ENCODE measurements at places on chromosomes 7 and 10. TPM values are rescaled to one million over a fixed set of nuclear protein-coding genes. Genes with fewer than 3 reads are reported as not detected.

SPDYE16 gene
- total RNA-seq = not detected

SPDYE1 gene
- total RNA-seq = not detected

SUN3 gene
- total RNA-seq = not detected

SCART1 gene
- 0.47 TPM for total RNA-seq

SLC39A12 gene
- 2.2 TPM for total RNA-seq

- no peak for DNase-seq
Observed at GRCh38 chr10:123136221-123136805, 543 bp downstream of the HMX3 start.

DNA sequence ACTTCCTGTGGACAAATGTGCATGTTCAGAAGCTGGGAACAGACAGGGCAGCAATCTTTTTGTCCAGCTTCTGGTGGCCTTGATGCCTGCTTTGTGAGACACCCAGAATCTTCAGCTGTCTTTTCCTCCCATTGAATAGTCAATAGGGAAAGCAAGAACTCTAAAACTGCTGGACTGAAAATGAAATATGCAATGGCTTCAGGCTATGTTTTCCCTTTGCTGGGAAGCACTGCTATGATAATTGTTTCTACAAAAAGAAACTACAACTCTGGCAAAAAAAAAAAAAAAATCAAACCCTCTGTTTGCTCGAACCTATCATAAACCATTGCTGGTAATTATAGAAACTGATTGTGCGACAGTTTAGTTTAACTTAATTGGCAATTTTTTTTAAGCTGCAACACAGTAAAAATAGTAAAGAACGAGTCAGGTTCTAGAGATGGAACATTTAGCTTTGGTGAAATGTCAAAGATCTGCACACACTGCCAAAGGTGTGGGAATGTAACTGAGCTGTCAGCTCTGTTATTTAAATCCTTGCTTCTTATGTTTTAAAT is 79.1 kb upstream of the NEUROD6 start:
- DNase-seq = no peak

DNA sequence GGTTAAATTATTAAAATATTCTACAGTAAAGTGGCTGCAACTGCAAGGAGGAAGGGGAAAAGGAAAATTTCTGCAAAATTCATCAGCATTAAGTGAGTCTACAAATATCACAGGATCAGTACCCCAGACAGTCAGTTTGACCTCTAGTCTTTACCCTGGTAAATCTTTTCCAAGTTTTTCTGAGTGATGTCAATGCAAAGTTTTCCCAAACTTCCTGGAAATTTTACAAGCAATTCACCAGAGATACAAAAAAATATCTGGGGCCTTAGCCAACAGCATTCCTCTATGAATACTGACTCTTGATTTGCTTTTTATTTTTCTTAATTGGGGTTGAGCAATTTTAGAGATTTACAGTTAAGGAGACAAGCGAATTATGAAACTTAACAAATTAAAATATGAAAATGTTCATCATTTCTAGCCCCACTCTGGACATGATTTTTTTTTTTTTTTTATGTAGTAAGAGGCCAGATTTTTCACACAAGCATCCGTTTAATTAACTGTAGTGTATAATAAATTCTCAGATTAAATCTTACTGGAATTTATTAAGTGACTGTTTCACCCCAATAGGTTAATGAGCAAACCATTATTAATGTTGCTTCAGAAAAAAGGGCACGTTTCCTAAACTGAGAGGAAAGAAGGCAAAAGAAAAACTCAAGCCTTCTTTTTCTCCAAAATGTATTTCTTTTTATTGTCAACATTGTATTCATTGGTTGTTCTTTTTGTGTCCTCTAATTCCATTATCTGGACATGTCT is 539.5 kb upstream of the FZD8 start:
- DNase-seq = no peak

- no peak for DNase-seq
Observed at GRCh38 chr7:67006965-67007364, 10.3 kb downstream of the TYW1 start.

- DNase-seq = no peak
Observed at GRCh38 chr7:155228459-155228845, 69.2 kb upstream of the INSIG1 start.

- no peak for DNase-seq
Observed at GRCh38 chr7:67764289-67764688, 767.7 kb downstream of the TYW1 start.

DNA sequence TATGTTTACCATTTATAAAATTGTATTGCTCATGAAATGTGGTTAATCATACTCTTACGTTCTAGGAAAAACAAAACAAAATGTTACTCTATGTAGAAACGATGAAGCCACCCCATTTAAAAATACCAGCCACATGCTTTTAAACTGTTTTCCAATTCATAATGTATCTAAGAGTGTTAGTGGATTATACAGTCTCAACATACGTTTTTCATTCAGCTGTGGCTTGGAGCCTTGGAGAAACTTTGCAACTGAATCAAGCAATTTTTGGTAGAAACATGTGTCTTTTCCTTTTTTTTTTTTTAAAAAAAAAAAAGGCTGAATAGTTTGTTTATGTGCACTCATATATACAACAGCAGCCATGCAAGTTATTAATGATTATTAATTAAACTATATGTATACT is 378.0 kb upstream of the SEMA3D start:
- DNase-seq = no peak

- DNase-seq = no peak
Observed at GRCh38 chr7:85222522-85222921, 35.7 kb upstream of the SEMA3D start.

DNA sequence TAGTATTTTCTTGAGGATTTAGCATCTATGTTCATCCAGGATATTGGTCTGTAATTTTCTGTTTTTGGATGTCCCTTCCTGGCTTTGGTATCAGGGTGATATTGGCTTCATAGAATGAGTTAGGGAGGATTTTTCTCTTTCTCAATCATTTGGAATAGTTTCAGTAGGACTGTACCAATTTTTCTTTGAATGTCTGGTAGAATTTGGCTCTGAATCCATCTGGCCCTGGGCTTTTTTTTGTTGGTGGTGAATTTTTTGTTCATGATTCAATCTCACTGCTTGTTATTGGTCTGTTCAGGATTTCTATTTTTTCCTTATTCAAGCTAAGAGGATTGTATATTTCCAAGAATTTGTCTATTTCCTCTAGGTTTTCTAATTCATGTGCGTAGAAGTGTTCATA is 192.7 kb downstream of the KIF20B start:
- no peak for DNase-seq

DNA sequence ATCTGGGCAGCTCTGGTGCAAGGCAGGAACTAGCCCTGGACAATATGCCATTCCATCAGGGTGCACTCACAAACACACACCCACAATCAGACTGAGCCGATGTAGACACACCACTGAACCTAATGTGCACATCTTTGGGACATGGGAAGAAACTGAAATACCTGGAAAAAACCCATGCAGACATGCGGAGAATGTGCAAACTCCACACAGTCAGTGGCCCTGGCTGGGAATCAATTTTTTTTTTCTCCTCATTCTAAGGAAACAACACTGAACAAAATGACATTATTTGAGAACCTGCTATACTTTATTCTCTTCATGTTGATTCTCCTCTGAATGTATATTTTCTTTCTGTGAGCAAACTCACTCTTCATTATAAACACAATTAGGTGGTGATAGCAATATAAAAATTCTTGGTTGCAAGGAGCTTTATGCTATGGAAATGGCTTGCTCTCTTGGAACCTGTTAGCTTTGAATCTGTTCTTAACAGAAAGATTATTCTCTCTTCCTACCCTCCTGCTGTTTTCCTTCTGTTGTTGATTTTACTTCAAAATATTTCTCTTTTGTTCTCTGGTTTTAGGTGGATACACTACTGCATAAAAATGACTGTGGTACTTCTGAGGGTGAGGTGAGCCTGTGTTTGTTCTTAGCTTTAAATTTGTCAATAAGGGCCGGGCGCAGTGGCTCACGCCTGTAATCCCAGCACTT is 33.0 kb upstream of the MICU1 start:
- no peak for DNase-seq

DNA sequence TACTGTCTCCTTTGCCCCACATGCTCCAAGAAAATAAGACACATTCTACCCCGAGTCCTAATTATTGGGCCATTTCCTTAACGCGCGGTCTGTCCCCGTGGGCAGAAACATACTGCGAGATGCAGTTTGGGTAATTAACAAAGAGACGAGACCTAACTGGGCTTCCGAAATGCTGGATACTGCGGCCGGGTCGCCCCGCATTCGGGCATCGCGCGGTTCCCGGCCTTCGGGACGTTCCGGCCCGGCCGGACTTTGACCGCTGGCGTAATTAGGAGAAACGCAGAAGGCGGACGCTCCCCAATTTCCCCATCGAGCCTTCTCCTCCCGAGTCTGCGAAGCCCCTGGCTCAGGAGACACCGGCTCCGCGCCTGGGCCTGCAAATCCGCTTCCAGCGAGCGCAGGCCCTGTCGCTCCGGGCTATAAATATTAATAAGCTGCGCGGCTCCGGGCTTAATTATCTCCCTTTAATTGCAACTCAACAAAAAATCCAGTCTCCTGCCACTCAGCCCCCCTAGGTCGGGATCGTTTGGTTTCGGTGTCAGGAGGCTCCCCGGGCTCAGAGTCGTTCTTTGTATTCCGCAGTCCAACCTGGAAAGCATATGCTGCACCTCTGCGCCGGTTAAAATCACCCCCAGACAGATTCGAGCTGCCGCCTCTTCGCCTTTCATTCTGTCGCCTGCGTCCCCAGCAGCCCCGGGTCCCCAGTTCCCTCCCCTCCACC is 131.5 kb downstream of the SPAG6 start:
- DNase-seq = no peak

- DNase-seq = no peak
Observed at GRCh38 chr10:29048506-29048905, 240.4 kb upstream of the LYZL1 start.

DNA sequence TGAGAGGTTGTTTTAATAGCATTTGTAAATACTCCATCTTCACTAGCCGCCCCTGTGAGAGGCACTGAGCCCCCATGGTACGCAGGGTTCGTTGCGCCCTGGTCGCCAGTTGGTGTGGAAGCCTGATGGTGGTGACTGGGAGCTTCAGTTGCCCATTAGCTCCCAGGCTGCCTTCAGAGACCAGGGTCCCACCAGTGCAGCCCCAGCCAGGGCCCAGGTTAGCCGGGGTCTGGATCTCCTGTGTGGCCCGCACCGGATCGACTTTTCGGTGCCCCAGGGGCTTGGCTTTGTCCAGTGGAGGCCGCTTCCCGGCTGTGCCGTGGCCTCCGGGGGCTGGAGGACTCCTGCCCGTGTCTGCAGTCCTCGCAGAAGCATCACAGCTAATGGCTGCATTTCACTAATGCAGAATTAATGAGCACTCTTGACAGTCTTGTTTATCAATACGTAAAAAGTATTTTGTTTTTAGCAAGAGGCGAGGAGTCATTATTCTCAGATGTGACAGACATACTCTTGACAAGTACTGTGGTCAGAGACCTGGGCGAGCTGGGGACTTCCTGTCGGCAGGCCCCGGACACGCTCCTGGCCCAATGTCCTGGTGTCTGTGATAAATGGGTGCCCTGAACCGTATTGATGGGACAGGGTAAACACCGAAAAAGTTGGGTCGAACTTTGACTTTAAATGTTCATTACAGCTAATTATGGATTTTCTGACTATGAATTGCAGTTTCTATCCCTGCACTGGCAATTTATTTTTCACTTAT is 99.8 kb downstream of the NKX6-2 start:
- DNase-seq = no peak

GRCh38 chr10:78066012-78066411 is 32.3 kb downstream of the RPS24 start:
- DNase-seq = no peak

DNA sequence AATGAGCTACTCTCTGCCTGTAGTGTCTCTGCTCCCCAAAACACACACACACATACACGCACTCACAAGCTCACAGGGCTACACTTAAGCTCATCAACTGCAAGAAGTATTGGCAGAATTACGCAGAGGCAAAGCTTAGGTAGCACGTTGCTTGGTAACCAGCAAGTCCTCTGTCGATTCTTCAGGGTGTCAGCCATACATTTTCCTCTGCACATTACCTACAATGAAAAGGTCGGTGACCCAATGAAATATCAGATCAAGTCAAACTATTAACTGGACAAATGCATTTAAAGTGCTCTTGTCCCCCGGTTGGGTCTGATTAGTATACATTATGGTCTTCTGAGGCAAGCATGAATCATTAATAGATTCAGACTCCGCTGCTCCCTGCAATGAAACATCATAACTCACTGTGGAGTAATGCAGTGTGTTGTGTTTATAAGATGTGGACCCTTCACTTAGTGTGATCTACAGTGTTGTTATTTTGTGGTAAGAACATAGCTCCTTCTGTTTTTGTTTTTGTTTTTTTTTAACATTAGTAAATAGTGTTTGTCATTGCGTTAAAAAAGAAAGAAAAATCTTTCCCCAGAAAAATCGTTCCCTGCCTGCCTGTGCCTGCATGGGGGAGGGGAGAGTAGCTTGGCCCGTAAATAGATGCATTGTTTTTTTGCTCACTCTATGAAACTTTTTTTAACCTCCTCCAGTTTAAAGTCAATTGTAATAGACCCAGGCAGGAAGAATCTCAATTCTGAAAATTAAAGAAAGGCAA is 325.5 kb downstream of the SFMBT2 start:
- DNase-seq = no peak

GRCh38 chr7:40077849-40078248 is 56.6 kb downstream of the MPLKIP start:
- no peak for DNase-seq

DNA sequence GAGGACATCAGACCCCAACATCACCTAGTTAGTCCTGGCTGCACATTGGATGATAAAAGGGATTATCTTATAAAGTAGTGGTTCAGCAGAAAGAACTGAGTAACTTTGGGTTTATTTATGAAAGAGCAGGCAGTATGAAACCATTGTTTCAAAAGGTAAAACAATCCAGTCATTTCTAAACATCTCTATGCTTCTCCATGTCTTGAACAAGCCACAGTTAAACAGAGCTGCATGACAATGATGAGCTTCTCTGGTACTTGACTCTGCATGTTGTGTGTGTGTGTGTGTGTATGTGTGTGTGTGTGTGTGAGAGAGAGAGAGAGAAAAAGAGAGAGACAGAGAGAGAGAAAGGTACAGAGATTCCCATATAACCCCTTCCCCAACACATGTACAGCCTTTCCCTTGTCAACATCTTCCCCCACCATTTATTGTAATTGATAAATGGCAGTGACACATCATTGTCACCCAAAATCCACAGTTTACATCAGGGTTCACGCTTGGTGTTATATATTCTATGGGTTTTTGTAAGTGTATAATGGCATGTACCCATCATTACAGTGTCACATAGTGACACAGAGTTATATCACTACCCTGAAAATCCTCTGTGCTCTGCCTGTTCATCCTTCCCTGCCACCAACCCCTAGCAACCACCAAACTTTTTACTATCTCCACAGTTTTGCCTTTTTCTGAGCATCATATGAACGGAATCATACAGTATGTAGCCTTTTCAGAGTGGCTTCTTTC is 32.8 kb upstream of the SLC18A3 start:
- no peak for DNase-seq

All from occipital lobe (tissue), 3 donors.